ENCODE measurements at places on chromosomes 3 and 15.
A peak's percentile ranks its signal among the peaks of the same experiment; 100 is the strongest.

- DNase-seq = no peak
- H3K27me3 ChIP-seq = no peaks in the 10 kb centered on the region
- no peaks in the 10 kb centered on the region for H3K36me3 ChIP-seq
- no peak overlapping the region for H3K4me3 ChIP-seq
- H3K4me1 ChIP-seq = peaks cover 2% of the 10 kb centered on the region
- H3K27ac ChIP-seq = no peak overlapping the region
These were observed 30.0 kb downstream of the HMCES start for GRCh38 chr3:129308636-129309035.

GRCh38 chr15:26561896-26562295 lies 211.0 kb downstream of the GABRB3 start:
- H3K4me3 ChIP-seq = no peak overlapping the region
- H3K27ac ChIP-seq = no peak overlapping the region
- H3K36me3 ChIP-seq = no peaks in the 10 kb centered on the region
- DNase-seq = no peak

DNA sequence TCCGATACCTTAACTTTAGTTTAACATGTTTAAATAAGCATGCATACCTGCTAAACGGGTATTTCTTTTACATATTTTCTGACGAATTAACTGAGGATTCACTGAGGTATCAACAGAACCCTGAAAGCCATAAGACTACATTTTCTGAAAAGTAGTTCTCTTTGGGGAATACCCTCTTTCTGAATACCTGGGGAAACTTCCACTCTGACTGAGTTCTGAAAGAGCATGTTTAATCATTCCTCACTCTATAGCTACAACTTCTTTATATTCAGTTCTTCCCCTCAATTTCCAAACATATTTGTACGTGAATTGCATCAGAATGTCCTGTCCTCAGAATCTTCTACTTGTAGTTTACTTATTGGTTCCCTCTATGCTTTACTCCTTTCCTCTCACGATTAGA lies 403.0 kb downstream of the ROBO1 start:
- no peak overlapping the region for H3K4me3 ChIP-seq
- H3K36me3 ChIP-seq = no peaks in the 10 kb centered on the region
- no peak for DNase-seq
- H3K27me3 ChIP-seq = no peaks in the 10 kb centered on the region
- no peak overlapping the region for H3K27ac ChIP-seq

DNA sequence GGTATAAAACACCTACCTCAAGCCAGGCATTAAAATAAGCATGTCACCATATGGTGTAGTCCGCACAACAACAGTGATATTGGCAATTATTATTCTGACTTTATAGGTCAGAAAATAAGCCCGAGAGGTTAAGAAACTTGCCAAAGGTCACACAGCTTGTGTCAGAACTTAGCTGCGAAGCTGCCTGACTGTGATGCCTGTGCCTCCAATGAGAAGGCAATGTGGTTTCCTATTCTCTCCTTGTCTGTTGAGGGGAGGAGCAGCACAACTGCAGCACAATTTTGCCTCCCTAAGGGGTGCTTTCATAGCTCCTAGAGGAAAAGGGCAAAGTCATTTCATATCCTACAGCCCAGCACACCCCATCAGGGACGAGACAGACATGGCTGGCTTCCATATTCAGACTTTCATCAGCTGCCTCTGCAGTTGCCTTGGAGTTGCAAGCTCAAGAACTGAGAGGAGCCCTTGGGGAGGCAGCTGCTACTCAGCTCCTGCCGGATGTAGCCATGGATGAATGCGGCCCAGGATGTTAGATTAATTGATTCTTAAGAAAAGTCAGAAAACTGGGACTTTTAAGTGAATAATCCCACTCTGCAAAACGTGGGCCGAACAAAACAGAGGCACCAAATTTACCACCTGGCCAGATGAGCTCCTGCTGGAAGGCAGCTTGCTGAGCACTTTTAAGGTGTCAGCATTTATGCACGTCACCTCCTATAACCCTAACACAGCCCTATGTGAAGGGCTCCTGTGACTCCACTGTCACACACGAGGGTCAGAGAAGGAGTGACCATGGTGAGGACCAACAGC lies 38.5 kb downstream of the MYO5C start:
- no peaks in the 10 kb centered on the region for H3K27me3 ChIP-seq
- H3K4me3 ChIP-seq = no peak overlapping the region

DNA sequence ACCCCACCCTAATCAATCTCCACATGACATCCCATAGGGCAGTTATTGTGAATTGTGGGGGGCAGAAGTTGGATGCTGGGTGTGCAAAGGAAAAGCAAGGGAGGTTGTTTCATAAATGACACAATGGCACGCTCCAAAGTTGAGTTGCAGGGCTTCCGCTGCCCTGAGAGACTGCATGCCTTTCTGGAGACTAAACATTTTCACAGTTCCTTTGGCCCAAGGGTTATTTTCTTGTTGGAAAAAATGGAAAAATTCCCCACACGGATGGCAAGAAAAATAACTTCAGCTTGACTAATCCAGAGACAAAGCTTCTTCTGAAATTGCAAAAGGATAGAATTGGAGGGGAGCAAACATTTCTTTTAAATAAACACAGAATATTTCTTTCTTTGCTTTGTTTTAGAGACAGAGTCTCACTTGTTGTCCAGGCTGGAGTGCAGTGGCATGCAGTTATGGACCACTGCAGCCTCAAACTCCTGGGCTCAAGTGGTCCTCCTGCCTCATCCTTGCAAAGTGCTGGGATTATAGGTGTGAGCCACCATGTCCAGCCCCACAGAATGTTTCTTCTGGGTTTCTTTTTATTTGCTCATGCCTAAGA lies 19.1 kb upstream of the TPM1 start:
- H3K36me3 ChIP-seq = no peaks in the 10 kb centered on the region
- H3K27ac ChIP-seq = peak overlapping the region; percentile 71
- H3K27me3 ChIP-seq = no peaks in the 10 kb centered on the region
- no peak for DNase-seq

DNA sequence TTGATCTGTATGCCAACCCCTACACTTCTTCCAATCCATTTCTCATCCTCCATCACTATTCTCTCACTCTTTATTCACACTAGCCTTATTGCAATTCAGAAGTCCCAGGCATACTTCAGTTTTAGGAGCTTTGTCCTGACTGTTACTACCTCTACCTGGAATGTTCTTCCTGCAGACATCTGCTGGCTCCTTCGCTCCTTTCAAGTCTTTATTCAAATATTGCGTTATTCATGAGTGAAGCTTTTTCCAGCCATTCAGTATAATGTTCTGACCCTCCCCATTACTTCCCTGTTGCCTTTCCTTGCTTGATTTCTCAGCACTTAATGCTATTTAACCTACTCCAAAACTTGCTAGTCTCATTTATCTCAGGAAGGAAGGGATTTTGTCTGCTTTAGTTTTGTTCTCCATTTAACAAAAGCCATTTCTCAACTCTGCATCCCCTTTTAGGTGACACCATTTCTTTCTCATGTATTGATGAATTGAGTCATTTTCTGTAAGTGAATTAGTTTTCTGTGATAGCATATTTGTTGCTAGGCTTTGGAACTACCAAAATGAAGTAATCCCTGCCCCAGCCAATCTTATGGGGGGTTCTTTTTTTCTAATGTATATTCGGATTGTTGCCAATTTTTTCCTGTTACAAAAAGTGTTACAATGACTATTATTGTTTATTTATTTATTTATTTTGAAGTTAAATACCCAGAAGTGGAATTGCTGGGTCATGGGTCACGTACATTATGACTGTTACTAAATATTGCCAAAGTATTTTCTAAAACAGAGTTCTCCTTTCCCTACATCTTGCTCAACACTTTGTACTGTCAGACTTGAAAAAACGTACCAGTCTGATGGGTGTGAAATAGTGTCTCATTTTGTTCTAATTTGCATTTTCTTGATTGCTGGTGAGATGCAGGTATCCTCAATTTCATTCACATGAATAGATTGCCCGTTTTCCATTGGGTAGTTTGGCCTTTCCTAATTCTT lies 9.4 kb downstream of the ATP11B start:
- no peak overlapping the region for H3K4me3 ChIP-seq
- no peaks in the 10 kb centered on the region for H3K27me3 ChIP-seq
- H3K27ac ChIP-seq = no peak overlapping the region
- DNase-seq = no peak

GRCh38 chr3:151307583-151308488 lies 8.8 kb downstream of the GPR87 start:
- no peak overlapping the region for H3K4me3 ChIP-seq
- no peaks in the 10 kb centered on the region for H3K36me3 ChIP-seq
- H3K27me3 ChIP-seq = no peaks in the 10 kb centered on the region
- no peaks in the 10 kb centered on the region for H3K4me1 ChIP-seq

- H3K36me3 ChIP-seq = no peaks in the 10 kb centered on the region
- no peak overlapping the region for H3K4me3 ChIP-seq
- no peaks in the 10 kb centered on the region for H3K27me3 ChIP-seq
- no peak for DNase-seq
- H3K4me1 ChIP-seq = no peaks in the 10 kb centered on the region
- H3K27ac ChIP-seq = no peak overlapping the region
These were observed 63.3 kb downstream of the IL1RAP start for GRCh38 chr3:190577225-190577624.

DNA sequence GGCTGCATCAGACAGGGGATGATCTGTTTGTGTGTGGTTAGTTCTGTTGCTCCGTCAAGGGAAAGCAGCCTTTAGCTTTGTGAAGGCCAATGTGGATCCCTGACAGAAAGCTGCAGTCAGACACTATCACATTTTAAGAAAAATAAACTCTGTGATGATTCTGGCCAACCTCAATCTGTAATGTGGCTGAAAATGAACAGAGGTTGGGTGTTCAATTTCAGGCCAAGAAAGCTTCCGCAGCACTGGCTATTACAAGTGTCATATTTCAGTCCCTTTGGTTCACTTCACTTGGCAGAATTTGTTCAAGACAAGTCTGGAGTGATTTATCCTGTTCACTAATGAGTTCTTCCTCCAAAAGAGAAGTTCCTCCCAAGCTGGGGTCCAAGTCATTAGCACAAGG lies 571.8 kb upstream of the IL12A start:
- DNase-seq = no peak
- H3K27ac ChIP-seq = no peak overlapping the region
- H3K4me1 ChIP-seq = no peaks in the 10 kb centered on the region
- no peaks in the 10 kb centered on the region for H3K36me3 ChIP-seq
- H3K27me3 ChIP-seq = no peaks in the 10 kb centered on the region
- H3K4me3 ChIP-seq = no peak overlapping the region

DNA sequence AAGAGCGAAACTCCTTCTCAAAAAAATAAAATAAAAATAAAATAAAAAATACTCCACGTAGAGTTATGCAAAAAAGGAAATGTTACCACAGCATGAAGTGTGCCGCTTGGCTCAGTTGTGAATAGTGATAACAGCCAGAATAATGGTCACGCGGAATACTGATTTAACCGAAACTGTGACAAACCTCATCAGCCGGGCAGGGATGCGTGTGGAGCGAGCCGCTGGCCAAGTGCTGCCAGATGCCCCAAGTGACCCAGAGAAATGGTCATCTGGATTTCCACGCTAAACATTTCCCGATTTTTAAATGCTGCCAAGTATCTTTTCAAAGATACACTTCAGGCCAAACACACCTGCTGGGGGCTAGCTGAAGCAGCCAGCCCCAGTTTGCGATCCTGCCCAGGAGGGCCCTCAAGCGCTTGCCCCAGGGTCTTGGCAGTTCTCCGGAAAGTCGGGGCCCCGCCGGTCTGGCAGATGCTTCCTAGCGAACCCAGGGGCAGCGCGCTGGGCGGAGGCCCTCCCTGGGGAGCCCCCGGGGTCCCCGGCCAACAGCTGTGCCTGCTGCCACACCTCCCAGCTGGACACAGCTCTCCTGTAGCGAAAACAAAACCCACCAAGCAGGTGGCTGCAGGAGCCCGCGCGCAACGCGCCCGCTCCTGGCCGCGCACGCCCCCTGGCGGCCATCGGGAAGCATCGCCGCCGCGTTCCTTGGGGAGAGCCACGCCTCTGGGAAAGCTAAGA lies 35.1 kb downstream of the CMTM6 start:
- H3K36me3 ChIP-seq = no peaks in the 10 kb centered on the region
- no peaks in the 10 kb centered on the region for H3K27me3 ChIP-seq
- peaks cover 11% of the 10 kb centered on the region for H3K4me1 ChIP-seq
- DNase-seq = peak; percentile 78

DNA sequence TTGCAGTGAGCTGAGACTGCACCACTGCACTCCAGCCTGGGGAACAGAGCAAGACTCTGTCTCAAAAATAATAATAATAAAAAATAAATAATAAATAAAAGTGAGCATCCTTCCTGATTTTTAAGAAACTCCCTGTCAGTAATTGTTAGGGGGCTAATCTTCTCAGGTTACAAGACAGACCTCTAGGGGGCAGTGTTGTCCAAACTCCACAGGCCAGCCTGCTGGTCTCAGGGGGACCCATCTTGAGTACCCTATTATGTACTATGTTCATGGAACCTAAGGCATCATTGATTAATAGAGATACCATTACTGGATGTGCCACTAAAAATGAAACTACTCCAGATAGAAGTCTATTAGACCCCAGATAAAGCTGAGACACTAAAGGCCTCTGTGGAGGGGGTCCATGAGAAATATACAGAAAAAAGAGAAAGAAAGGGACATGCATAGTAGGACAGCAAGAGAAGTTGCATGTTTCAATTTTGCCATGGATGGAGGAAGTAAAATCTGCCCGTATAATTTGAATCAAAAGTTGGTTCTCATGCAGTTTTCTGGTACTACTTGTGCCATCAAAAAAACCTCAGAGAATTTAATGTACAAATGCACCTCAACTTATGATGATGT lies 85.5 kb upstream of the CDV3 start:
- no peak overlapping the region for H3K27ac ChIP-seq
- no peaks in the 10 kb centered on the region for H3K27me3 ChIP-seq
- no peaks in the 10 kb centered on the region for H3K36me3 ChIP-seq
- no peak overlapping the region for H3K4me3 ChIP-seq
- H3K4me1 ChIP-seq = no peaks in the 10 kb centered on the region

- no peaks in the 10 kb centered on the region for H3K36me3 ChIP-seq
- no peaks in the 10 kb centered on the region for H3K4me1 ChIP-seq
- H3K4me3 ChIP-seq = no peak overlapping the region
- no peak overlapping the region for H3K27ac ChIP-seq
These were observed 348.8 kb upstream of the ZNF717 start for GRCh38 chr3:76134166-76134565.

DNA sequence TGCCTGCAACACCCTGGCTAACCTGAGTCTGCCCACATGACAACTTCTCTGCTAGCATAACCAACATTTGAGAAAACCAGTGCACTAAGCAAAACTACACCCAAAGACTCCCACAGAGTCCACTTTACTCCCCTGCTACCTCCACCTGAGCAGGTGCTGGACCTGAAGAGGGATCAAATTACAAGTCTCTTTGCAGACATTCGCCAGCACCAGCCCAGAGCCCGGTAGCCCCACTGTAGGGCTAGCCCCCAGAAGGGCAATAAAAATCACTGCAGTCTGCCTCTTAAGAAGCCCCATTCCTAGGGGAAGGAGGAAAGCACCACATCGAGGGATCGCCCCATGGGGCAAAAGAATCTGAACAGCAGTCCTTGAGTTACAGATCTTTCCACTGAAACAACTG lies 472.2 kb downstream of the GRM7 start:
- H3K27ac ChIP-seq = no peak overlapping the region
- H3K36me3 ChIP-seq = no peaks in the 10 kb centered on the region
- no peaks in the 10 kb centered on the region for H3K27me3 ChIP-seq

- DNase-seq = no peak
- H3K4me1 ChIP-seq = no peaks in the 10 kb centered on the region
- H3K36me3 ChIP-seq = no peaks in the 10 kb centered on the region
- no peak overlapping the region for H3K27ac ChIP-seq
- H3K27me3 ChIP-seq = no peaks in the 10 kb centered on the region
These were observed 98.0 kb upstream of the ARHGEF26 start for GRCh38 chr3:154023148-154023547.

GRCh38 chr3:20051123-20051806 lies 11.0 kb downstream of the KAT2B start:
- H3K4me1 ChIP-seq = peaks cover 10% of the 10 kb centered on the region
- H3K27me3 ChIP-seq = no peaks in the 10 kb centered on the region
- no peak overlapping the region for H3K27ac ChIP-seq
- H3K36me3 ChIP-seq = no peaks in the 10 kb centered on the region
- no peak overlapping the region for H3K4me3 ChIP-seq
